ENCODE measurements at places on chromosomes 5 and 9.

- H3K36me3 ChIP-seq = peaks cover 8% of the 10 kb centered on the region
- DNase-seq = no peak
Observed at GRCh38 chr9:124726886-124727285, 44.2 kb downstream of the NR6A1 start.

- peaks cover 88% of the 10 kb centered on the region for H3K36me3 ChIP-seq
- H3K27me3 ChIP-seq = no peaks in the 10 kb centered on the region
- DNase-seq = no peak
- H3K27ac ChIP-seq = peak overlapping the region; percentile 90
Observed at GRCh38 chr9:127444283-127444920, 6.8 kb downstream of the RPL12 start.

- no peak for DNase-seq
- H3K4me3 ChIP-seq = no peak overlapping the region
Observed at GRCh38 chr5:26487553-26487952, 550.8 kb downstream of the CDH9 start.

DNA sequence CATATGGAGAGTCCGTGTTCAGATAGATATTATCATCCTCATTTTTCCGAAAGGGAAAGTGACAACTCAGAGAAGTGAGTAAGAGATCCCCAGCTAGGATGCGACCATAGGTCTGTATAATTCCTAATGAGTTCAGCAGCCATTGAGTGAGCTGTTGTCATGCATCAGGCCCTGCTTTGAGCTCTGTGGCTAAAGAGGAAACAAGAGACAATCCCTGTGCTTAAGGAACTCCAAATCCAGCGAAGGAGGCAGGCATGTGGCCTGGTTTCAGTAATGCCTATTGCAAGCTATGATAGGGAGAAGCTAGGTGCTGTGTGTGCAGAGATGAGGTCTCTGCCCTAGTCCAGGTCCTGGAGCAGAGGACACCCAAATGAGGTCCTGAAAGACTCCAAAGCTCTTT lies 192.8 kb downstream of the ACTL7B start:
- no peak for DNase-seq
- H3K4me1 ChIP-seq = no peaks in the 10 kb centered on the region
- no peak overlapping the region for H3K4me3 ChIP-seq

DNA sequence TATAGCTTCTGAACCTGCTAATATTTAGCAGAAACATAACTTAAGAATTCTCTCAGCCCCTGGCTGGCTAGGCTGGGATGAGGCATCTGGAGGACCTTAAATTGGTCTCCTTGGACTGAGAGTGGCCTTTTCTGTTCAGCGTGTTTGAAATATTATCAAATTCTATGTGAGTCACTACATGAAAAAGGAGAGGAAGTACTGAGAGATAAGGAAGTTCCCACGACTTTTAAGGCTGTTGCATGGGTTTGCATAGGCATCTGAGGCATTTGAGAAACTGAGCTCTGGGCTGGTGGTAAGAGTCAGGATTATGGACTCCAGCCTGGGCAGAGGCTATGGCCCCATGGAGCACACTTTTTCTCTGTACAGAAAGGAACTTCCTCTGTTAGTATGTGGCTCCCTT lies 816.2 kb upstream of the GRAMD2B start:
- H3K27ac ChIP-seq = no peak overlapping the region
- no peak overlapping the region for H3K4me3 ChIP-seq
- no peaks in the 10 kb centered on the region for H3K4me1 ChIP-seq
- H3K27me3 ChIP-seq = no peaks in the 10 kb centered on the region

DNA sequence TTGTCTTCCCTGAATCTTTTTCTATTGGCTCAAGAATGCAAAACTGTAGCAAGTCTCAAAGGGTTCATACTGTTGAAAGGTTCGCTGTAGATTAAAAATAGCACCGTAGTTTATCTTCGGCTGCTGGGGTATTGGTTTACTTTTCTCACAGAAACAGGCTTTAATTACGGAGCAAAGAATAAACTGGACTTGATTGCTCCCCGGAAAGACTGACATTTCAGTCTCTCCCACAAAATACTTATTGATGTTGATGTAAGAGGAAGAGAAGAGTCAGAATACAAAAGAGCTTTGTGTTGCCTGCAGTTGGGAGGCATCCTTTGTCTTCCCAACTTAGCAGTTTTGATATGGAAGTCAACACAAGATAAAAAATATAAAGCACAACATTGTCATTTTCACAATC lies 183.9 kb upstream of the DMAC1 start:
- no peaks in the 10 kb centered on the region for H3K27me3 ChIP-seq
- DNase-seq = no peak
- no peak overlapping the region for H3K27ac ChIP-seq
- no peak overlapping the region for H3K4me3 ChIP-seq
- no peaks in the 10 kb centered on the region for H3K36me3 ChIP-seq

GRCh38 chr9:105257809-105258208 lies 13.4 kb downstream of the SLC44A1 start:
- H3K36me3 ChIP-seq = no peaks in the 10 kb centered on the region
- no peak for DNase-seq
- no peaks in the 10 kb centered on the region for H3K27me3 ChIP-seq
- H3K4me3 ChIP-seq = no peak overlapping the region

GRCh38 chr5:31855134-31856040 lies 216.5 kb downstream of the PDZD2 start:
- H3K27ac ChIP-seq = no peak overlapping the region
- peaks cover 45% of the 10 kb centered on the region for H3K27me3 ChIP-seq
- peak overlapping the region; percentile 57 for H3K4me3 ChIP-seq
- no peak for DNase-seq

DNA sequence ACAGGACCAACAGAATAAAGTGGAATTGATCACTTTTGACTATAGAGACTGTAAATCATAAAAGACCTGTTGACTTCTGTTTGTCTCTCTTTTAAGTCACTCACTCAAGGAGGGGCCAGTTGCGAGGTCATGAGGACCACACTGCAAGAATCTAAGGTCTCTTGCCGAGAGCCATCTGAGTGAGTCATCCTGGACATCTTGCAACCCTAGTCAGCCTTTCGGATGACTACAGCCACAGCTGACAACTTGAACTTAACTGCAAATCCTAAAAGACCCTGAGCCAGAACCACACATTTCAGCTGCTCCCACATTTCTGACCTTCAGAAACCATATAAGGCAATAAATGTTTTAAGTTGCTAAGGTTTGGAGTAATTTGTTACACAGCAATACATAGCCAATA lies 129.7 kb upstream of the RAD23B start:
- DNase-seq = no peak
- H3K4me3 ChIP-seq = no peak overlapping the region
- H3K36me3 ChIP-seq = no peaks in the 10 kb centered on the region
- no peak overlapping the region for H3K27ac ChIP-seq
- no peaks in the 10 kb centered on the region for H3K4me1 ChIP-seq
- peaks cover 36% of the 10 kb centered on the region for H3K27me3 ChIP-seq

DNA sequence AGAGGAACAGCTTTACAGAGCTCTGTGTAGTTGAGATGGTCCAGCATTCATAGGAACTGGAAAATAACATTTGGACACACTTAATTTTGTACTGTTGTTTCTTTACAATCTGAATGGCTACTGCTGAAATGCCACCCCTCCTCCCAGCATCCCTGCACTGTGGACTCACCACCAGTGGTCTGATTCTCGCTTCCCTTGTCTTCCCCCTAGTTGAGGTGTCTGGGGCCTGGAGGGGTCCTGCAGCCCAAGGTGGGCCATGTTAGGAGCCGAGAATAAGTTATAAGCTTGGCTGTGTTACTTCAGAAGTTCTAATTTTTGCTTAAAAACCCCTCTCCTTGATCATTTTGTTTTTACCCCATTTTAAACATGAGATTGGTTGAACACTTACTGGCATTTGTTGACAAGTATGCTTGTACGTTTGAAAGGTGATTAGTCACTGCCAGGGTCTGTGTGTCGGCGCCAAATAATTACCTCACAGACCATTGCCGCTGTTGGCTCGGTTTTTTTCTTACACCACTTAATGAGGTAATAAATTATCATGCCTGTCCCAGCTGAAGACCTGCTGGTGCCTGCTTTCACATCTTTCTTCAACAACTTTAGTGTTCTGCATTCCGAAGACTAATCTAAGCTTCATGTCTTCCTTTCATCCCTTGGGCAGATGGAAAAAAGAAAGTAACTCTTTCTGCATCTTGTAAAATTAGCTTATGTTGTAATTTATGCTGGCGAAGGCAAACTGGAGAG lies 65.8 kb downstream of the MCCC2 start:
- H3K4me3 ChIP-seq = no peak overlapping the region
- H3K27me3 ChIP-seq = no peaks in the 10 kb centered on the region
- no peaks in the 10 kb centered on the region for H3K4me1 ChIP-seq
- peaks cover 63% of the 10 kb centered on the region for H3K36me3 ChIP-seq
- no peak for DNase-seq
- H3K27ac ChIP-seq = no peak overlapping the region

DNA sequence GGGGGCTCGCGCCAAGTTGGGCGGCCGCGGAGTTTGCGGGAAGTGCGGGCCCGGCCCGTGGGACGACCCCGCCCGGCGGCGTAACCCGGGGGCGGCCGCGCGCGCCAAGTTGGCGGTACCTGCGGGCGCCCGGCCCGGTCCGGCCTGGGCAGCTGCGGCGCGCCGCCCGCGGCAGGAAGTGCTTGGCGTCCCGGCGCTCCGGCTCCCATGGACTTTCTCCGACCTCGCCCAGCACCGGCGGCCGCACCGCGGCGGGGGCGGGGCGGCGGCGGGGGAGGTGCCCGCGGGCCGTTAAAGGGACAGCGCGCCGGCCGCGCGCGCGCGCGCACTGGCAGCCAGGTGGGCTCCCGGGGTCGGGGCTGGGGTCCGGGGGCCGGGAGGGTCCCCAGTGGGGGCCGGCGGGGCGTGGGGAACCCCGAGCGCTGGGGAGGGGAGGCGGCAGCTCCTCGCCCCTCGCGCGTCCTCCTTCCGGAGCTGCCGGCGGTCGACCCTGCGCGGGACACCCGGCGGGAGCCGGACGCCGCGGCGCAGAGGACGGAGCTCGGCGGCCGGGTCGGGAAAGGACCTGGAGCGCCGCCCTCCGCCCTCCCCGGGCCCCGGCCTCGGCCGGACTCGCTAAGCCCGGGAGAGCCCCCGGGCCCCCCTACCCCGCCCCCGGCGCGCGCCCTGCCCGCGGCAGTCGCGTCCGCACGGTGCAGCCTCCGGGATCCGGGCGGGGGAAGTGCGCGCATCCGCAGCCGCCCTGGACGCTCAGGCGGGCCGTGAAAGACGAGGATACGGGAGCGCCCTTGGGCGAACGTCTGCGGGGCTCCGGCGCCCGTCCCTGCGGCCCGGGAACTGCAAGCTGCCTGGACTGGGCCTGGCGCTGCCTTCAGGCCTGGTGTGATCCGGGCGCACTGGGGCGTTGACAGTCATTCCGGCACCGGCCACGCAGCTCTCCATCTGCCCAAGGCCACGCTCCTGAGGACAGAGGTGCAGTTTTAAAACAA lies at the start of gene NACC2:
TSS of gene NACC2 (minus strand) at position 220 of the 989 bp plus-strand sequence. CDS start 44,768 bp downstream, outside the sequence.
- H3K4me1 ChIP-seq = peaks cover 11% of the 10 kb centered on the region
- peaks cover 51% of the 10 kb centered on the region for H3K27me3 ChIP-seq
- no peak within 1 kb of the TSS for H3K27ac ChIP-seq

- peaks cover 64% of the 10 kb centered on the region for H3K4me1 ChIP-seq
- no peak for DNase-seq
- peaks cover 56% of the 10 kb centered on the region for H3K36me3 ChIP-seq
Observed at GRCh38 chr9:131736431-131736830, 3.4 kb downstream of the RAPGEF1 start.

- no peak for DNase-seq
- H3K4me3 ChIP-seq = no peak overlapping the region
- H3K27ac ChIP-seq = no peak overlapping the region
- H3K27me3 ChIP-seq = peaks cover 25% of the 10 kb centered on the region
Observed at GRCh38 chr9:98356953-98357690, 101.7 kb upstream of the TBC1D2 start.

DNA sequence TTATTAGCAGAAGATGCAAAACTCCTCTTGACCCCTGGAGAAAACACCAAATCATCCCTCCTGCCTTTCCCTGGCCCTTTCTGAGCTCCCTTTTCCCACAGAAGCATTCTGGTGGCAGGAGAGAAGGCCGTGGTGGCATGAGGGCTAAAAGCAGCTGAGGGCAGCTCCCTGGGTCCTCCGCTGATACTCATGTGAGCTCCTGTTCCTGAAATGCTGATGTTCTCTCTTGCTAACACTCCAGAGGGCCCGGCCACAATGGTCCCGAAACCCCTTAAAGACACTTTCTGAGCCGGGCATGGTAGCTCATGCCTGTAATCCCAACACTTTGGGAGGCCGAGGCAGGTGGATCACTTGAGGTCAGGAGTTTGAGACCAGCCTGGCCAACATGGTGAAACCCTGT lies 183.1 kb downstream of the HSPA4 start:
- no peak overlapping the region for H3K27ac ChIP-seq
- DNase-seq = no peak

DNA sequence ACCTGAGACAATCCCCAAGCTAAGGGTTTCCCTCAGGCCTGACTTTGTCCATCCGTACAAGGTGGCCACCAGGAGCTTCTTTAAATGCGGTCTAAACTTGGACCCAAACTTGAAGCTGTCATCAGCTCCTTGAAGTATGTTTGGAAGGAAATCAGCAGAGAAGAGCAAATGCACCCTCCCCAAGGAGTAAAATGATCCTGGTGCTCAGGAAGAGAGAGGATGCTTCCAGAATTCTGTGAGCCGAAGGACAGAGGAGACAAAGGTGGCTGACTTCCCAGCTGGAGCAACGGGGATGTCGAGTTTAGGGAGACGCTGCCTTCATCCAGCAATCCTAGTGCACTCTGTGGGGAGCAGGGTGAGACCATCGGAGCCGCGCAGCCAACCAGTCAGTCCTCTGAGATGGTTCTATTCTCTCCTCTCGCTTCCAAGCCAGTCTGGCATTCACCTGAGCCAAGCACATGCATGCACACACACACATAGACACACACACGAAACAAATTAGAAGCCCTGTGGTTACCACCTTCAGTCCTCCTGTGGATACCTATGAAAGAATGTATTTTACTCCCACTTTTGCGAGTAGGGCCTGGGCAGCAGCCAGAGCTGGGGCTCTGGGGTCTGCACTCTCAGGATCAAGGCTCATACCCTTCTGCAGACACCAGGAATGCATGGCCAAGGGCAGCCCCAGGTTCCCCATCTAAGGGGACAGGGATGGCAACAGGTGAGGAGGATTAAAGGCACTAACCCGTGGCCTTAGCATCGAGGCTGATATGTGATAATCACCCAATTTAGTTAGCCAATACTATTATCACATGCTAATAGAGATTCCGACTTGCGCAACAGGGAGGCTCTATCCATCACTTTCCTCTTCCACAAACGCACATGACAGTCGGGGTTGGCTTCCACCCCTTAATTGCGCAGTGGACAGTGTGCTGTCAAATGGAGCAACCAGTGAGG lies 75.8 kb downstream of the GTF3C4 start:
- no peak overlapping the region for H3K27ac ChIP-seq
- no peaks in the 10 kb centered on the region for H3K36me3 ChIP-seq
